NCI-H226 (cell line): ENCODE measurements at places on chromosomes 6 and 20.
A peak's percentile ranks its signal among the peaks of the same experiment; 100 is the strongest.

DNA sequence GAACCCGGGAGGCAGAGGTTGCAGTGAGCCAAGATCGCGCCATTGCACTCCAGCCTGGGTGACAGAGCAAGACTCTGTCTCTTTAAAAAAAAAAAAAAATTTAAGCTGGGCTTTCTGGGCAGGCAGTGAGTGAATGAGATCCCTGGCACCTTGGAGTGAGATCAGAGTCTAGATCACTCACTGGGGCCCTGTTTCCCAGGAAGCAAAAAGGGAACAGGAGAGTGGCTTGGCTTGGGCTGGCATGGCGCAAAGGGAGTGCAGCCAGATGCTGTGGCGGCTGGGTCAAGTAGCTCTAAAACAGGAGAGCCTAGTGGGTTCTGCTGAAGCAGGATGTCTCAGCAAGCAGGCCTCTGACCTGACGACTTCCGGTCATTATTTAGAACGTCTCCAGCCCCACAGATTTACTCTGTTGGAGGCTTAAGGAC is 10.4 kb downstream of the PLCG1 start:
- DNase-seq: no peak

DNA sequence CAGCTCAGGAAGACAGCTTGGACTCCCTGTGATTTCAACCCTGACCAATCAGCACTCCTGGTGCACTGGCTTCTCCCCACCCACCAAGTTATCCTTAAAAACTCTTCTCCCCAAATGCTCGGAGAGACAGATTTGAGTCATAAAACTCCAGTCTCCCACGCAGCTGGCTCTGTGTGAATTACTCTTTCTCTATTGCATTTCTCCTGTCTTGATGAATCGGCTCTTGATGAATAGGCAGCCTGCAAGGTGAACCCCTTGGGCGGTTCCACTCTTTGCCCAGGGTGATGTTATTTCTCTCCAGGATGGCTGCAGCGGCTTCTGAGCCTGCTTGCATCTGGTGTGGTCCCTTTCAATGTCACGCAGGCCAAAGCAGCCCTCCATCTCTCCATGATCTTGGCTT is 12.4 kb downstream of the SLC52A3 start:
- DNase-seq: peak; percentile 24

DNA sequence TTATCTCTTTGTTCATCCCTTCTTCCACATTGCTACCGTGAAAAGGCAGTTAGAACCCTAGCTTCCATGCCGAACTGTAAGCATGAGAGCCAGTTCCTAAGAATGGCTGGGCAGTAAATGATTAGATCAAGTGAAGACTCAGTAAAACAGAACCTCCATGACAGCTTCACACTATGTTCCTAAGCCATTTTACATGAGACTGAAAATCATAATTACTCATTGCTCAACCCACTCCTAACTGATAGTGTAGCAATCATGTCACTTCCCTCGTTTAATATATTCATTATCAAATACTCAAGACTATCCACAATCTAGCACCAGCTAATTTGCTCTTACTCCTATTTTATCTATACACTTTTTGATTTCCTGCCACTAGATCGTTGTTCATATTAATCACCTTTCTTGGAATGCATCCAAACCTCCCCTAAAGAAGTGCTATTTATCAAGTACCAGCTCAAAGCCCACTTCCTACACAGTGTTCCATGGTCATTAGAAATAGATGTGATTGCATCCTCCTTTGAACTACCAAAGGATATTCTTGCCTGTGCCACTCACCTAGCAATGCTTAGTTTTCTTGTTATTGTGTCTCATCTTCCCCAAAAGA is 6.0 kb downstream of the TMEM30A start:
- DNase-seq: peak; percentile 39

DNA sequence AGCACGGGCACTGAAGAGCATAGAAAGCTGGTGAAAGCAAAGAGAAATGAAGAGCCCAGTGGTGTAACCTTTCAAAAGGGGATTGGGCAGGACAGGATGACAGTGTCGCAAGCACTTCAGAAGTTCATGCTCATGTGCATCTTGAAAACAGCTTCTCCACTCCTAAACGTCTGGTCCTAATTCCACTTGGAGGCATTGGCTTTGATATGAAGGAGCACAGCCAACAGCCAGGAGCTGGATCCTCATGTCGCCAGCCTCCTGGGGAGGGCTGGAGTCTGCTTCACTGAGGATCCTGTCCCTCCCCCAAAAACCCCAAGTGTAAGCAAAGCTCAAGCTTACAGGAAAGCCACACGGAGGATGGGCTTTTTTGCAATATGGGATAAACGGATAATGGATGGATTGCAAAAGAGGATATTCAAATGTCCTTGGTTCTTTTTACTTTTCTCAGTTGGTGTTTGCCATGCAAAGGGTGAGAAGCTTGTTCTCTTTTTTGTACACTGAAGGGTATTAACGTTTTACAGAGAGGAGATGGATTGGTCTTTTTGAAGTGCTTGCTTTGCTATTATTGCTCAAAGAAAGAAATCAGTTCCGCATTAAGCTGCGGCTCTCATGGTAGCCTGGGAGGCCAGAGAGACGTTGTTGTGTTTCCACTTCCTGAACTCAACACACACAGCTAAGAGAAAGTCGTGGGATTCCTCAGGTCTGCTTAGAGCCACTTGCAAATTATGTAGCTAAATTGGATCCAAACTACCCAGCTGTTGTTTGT is 92.2 kb downstream of the SIM1 start:
- no peak for DNase-seq

GRCh38 chr6:46137387-46137786 is 7.6 kb downstream of the ENPP4 start:
- DNase-seq: no peak

GRCh38 chr6:130303431-130303830 is 62.4 kb upstream of the TMEM200A start:
- no peak for DNase-seq

DNA sequence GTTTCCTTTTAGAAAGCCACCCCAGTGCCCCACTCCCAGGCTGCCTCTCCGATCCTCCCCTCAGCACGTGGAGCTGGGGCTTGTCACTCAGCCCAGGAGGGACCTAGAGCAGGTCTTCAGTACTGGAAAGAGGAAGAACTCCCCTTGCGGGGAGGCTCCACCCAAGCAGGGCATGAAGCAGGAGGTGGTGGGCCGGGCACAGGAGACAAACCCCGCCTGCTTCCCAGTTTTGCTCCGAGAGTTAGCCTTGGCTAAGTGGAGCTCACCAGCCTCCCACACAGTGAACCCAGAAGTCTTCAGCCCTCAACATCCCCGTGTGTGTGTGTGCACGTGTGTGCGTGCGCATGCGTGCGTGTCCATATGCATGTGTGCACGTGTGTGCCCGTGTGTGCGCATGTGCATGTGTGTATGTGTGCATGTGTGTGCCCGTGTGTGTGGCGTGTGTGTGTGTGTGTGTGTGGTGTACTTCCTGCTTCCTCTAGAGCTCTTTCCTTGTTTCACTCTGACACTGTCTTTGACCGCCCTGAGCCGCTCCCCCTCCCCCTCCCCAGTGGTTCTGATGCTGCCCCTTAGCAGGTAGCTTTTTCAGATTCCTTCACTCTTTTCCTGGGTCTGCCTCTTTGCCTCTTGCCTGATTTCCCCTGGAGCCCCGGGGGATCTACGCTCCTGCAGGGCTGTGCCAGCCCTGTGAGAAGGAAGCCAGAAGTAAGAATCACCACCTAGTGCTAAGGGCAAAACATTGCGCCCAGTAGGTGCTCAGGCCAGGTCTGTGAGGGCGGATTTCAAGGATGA is 239.8 kb downstream of the CDC5L start:
- DNase-seq: no peak

- no peak for DNase-seq
These were observed 491.0 kb upstream of the CDH4 start for GRCh38 chr20:60761056-60761455.

- no peak for DNase-seq
These were observed 15.6 kb upstream of the CBFA2T2 start for GRCh38 chr20:33474097-33474873.

DNA sequence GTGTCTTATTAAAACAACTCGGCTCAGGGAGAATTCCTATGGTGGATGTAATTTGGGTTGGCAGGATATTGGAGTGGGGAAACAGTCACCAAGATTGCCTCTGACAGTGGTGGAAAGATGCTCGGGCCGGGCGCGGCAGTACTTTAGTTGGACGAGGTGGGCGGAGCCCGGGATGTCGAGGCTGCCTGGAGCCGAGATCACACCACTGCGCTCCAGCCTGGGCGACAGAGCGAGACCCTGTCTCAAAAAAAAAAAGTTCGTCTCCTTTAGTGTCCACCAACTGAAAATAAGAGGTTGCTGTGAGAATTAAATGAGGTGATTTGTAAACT is 621 bp downstream of the NOL7 start:
- peak; percentile 26 for DNase-seq
